BJ (cell line): ENCODE measurements at places on chromosomes 6 and 20.

DNA sequence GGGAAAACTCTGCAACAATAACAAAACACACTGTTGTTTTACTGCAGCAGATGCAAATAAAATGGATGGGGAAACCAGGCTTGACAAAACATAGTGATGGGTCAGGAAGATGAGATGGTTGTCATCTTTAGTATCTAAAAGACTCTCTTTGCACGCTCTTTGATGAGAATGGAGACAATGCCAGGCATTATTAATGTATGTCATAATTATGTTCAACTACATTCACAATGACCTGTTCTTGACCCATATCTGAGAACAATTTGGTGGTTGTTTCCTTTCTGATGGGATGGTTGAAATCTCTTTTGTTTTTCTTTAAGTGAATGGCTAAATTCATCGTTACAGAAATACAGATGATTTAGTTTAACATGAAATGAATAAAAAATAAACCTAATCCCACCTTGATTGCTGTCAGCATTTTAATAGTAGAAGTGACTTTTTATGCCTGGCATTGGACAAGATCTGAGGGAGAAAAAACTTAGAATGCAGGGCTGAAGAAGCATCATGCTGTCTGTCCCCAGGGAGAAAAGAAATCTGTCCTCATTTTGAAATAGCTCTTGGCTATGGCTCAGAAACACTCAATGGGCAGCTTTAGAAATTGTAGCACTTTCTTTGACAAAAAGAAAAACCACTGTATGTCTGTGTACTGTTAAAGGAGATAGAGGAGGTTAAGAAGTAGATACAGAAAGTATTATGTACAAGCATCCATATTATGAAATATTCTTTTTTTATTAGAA is 12.4 kb upstream of the GRIK2 start:
- DNase-seq, result no peak

- DNase-seq, result no peak
Measured at GRCh38 chr6:4647414-4648365, 128.5 kb upstream of the CDYL start.

GRCh38 chr6:38517005-38517404 is 122.7 kb downstream of the BTBD9 start:
- DNase-seq, result no peak

- DNase-seq, result no peak
Measured at GRCh38 chr20:58056021-58056591, 172.3 kb downstream of the ANKRD60 start.

DNA sequence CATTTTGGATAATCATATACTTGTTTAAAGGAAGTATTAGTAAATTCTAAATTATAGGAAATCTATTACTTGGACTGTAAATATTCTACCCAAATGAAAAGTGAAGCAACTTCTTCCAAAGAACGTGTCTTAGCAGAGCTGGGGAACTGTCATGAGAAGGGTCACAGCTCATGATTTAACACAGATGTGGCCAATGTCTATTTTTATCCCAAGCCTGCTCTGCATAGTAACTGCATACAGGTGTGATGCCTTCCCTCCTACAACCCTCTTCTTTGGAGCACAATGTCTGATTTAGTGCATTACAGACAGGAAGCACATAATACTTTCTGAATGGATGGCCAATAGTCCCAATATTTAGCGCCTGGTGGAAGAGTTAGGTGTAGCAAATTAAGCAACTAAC is 138.7 kb upstream of the THEMIS start:
- DNase-seq, result peak; percentile 5

DNA sequence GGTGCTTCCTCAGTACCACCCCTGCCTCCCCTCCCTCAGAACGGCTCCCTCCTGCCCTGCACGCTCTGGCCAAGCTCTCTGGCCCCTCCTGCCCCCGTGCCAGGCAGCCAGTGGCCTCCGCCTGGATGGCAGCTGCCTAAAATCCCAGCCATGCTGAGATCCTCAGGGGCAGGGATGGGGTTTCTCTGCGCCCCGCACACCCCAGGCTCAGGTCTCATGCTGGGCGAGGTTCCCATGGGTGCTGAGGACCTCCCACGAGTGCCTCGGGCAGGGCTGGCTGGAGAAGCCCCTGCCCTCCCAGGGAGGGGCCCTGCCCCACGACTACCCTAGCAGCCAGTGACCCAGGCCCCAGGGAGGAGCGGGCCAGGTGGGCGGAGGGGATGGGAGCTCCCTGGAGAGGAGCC is 2.7 kb downstream of the PTK6 start:
- DNase-seq, result no peak

DNA sequence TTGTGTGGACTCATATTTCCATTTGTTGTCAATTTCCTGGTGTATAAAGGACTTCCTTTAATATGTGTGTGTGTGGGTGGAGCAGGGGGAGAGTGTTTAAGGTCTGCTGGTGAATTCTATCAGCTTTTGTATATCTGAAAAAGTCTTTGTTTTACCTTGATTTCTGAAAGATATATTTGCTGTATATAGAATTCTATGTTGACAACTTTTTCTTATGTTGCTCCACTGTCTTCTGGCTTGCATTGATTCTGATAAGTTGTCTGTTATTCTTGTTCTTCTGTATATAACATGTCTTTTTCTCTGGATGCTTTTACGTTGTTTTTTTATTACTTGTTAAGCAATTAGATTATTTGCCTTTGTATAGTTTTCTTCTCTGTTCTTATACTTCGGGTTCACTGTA is 90.0 kb upstream of the CEP162 start:
- no peak for DNase-seq

DNA sequence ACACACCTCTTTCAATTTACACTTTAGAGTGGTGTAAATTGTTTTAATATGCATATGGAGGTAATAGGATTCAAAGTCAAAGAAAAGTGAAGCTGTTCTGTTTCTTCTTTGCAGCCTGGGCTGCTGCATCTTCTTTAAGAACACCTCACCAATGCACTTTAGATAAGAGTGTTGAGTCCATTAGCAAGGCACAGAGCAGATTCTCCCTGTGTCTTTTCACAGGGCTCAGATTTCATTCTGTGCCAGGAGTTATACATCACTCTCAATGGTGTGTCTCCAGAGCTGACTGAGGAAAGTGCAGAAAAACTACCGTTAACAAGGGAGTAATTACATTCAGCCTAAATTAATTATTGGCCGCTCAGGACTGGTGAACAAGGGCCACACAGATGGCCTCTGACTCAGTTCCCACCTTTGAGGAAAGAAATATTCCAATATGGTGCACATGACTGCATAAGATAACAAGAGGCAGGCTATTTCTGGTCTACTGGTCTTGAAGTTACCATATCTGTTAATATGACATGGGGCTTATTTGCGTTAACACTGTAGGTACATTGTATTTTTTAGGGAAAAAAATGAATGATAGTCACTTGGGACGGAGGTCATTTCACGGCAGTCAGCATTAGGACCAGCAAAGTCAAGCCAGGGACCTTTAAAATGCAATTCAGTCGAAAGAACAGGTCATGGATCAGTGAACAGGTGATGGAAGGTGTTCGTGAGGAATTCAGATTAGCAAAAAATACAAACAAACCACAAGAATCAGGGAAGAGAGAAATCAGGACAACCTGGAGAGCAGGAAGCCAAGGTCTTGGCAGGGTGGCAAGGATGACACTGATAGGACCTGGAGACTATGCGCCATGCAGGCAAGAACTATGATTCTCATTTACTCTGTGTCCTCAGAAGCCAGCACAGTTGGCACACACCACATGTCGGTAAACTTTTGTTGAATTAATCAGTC is 203.7 kb downstream of the TBX18 start:
- DNase-seq, result no peak

DNA sequence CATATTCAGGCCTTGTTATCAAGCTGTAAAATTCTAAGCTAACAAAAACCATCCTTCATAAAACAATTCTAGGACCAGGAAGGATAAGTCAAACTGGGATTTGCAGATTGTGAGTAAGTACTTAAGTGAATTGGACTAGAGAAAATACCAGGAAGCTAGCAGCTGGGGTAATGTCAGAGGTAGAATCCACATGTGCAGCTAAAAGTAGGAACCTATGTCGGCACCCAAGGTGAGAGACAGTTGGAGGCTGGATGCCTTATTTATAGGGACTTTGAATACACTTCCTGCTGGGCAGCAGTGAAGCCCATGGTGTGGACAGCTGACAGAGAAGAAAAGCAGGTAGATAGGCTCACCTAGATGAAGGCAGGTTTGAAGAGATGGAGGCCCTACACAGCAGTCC is 127.3 kb downstream of the FLRT3 start:
- no peak for DNase-seq

- no peak for DNase-seq
Measured at GRCh38 chr20:5131502-5131901, 4.7 kb downstream of the CDS2 start.

DNA sequence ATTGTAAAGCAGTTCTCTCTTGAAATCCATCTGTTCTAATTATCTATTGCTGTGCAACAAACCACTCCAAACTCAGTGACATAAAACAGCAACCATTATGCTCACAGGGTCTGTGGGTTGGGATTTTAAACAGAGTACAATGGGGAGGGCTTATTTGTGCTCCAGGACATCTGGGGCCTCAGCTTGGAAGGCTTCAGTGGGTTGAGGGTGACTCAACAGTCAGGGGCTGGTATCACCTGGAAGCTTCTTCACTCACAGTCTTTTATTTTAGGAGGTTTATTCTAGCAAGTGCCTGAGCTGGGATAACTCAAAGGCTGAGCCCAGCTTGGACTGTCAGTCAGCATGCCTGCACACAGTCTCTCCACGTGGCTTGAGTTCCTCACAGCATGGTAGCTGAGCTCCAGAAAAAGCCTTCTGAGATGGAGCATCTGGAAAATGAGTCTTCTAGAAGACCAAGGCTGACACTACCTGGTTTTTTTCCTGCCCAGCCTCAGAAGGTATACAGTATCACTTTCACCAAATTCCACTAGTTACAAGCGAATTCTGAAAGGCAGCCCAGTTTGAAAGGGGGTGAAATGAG is 234.6 kb upstream of the ID4 start:
- no peak for DNase-seq

GRCh38 chr6:46276576-46277142 is 105.9 kb upstream of the ENPP5 start:
- no peak for DNase-seq

- DNase-seq, result no peak
Measured at GRCh38 chr20:17898548-17898994, 70.0 kb downstream of the SNX5 start.

DNA sequence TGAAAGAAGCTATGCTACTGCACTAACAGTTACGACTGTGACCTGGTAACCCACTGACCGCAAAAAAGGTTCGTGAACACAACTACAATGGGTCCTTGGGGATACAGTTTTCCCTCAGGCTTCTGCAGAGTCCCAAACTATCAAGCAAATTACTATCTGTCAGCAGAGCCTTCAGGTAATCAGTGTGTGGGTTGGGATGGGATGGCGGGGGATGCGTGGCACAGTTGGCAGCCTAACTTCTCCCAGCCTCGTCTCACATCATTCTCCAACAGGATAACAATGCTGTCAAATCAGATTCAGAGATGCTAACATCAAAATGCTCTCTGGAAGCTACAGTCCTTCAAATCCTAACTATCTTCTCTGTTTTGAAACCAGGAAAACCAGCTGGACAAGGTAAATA is 102.3 kb downstream of the EPM2A start:
- DNase-seq, result no peak

DNA sequence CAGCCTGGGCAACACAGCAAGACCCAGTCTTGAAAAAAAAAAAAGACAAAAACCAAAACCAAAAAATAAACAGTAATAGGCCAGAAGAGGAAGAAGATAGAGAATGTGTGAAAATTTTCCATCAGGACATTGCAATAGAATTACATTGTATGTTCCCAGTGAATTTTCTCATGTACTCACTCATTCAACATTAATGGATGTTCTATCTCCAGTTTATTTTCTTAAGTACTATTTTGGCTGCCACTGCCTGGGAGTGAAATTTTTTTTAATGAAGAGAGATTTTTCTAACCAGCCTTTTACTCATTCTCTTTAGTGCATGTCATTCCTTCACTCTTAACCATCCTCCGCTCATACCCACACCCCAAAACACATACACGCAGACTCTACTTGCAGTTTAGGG is 282.8 kb downstream of the ALDH8A1 start:
- no peak for DNase-seq

GRCh38 chr6:148611213-148611612 is 135.6 kb upstream of the UST start:
- peak; percentile 55 for DNase-seq

- no peak for DNase-seq
Measured at GRCh38 chr6:114008331-114008730, 37.4 kb upstream of the HDAC2 start.

GRCh38 chr20:33654680-33655161 is 7.4 kb upstream of the C20orf144 start:
- DNase-seq, result no peak

DNA sequence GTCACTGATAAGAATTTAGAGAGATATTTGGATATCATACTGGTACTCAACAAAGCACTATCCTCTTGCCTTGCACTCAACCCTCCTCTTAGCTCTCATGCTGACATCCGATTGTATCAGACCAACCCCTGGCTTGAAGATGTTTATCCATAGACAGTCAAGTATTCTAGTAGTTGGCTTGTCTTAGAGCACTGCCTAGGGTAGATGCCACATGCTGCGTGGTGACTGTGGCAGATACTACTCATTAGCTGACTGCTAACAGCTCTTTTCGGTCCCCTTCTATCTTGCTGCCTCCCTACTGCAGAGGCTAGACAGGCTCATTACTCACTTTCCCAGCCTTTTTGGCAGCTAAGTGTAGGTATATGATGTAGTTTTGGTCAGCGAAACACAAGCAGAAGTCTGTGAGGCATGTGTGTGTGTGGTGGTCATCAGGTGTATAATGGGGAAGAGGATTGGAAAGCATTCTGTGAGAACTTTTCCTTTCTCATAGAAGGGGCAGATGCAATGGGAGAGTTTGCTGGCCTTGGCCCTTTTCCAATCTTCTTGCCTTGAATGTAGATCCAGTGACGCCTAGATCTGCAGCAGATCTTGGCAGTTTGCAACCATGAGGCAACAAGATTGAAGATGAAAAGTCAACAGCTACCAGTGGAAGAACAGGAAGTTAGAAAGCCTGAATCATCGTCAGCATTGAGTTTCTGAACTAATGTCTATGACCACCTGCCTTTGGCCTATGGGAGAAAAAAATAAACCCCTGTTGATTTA is 4.4 kb upstream of the IFNGR1 start:
- DNase-seq, result no peak

DNA sequence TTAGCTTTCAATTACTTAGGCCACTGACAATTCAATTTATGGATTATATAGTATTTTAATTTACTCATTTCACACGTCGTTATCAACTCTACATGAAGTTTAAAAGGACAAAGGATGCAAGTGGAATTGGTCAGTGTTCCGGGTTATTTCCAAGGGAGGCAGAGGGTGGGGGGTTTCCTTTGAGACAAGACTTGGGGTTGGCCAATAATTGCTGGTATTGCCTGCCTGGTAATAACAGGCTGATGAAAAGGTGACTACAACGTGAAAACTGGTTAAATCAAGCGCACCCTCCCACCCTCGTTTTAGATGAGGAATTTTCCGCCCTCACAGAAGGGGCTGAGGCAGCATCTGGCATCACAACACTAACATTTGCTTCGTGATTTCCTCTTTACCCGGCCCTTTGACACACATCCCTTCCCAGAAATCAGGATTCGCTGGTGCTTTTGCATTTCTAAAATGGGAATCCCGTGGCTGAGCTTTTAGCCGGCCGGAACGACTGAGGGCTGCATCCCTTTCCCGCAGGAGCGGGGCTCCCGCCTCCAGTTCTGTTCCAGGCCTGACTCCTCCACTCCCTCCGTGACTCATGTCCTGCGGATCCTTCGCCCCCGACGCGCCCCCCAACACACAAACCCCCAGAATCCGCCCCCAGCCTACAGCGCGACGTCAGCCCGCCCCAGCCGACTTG is 999 bp upstream of the PIM1 start:
- DNase-seq, result no peak
